ENCODE measurements at places on chromosomes 7 and 10. TPM values are rescaled to one million over a fixed set of nuclear protein-coding genes. Genes with fewer than 3 reads are reported as not detected.

The OGDHL gene
- 0.32 TPM for total RNA-seq

The RPS24 gene
- total RNA-seq = 1,478 TPM

The SPDYE11 gene
- not detected for total RNA-seq

The FAM25C gene
- not detected for total RNA-seq

The PDZD8 gene
- total RNA-seq = 26.1 TPM

The LIPF gene
- not detected for total RNA-seq

The CPA5 gene
- not detected for total RNA-seq

The PON1 gene
- not detected for total RNA-seq

The TMEM106B gene
- total RNA-seq = 79.0 TPM

The PRF1 gene
- not detected for total RNA-seq

The CHRM2 gene
- total RNA-seq = 28.9 TPM

The OR2A12 gene
- total RNA-seq = not detected

The NFE2L3 gene
- total RNA-seq = 6.9 TPM

The CPVL gene
- total RNA-seq = not detected

The PRSS1 gene
- not detected for total RNA-seq

The PKD2L1 gene
- total RNA-seq = not detected

The C10orf143 gene
- under 0.01 TPM for total RNA-seq

The PNLIP gene
- not detected for total RNA-seq

The RAB11FIP2 gene
- 25.1 TPM for total RNA-seq

The GPER1 gene
- 2.6 TPM for total RNA-seq

The PLCE1 gene
- 0.32 TPM for total RNA-seq

The GDF2 gene
- not detected for total RNA-seq

The CRTAC1 gene
- not detected for total RNA-seq

The HKDC1 gene
- total RNA-seq = 0.43 TPM

The ASB10 gene
- not detected for total RNA-seq

The DNAJB6 gene
- 97.3 TPM for total RNA-seq

The PALD1 gene
- total RNA-seq = 0.32 TPM

The INA gene
- total RNA-seq = 1.3 TPM

The COL28A1 gene
- under 0.01 TPM for total RNA-seq

The RELN gene
- 0.97 TPM for total RNA-seq

The MSMB gene
- total RNA-seq = not detected

The PTPN20 gene
- total RNA-seq = under 0.01 TPM

The CDC14C gene
- under 0.01 TPM for total RNA-seq

The PDGFA gene
- total RNA-seq = 43.2 TPM

The SPDYE2 gene
- not detected for total RNA-seq

The CYP26A1 gene
- under 0.01 TPM for total RNA-seq

The CYP3A5 gene
- total RNA-seq = under 0.01 TPM

The PNLIPRP1 gene
- total RNA-seq = not detected

The PNLIPRP2 gene
- not detected for total RNA-seq

The OR9A2 gene
- not detected for total RNA-seq

The HTRA1 gene
- total RNA-seq = 160 TPM

The ODAD2 gene
- 3.2 TPM for total RNA-seq

The CCDC172 gene
- total RNA-seq = not detected

The LIPK gene
- total RNA-seq = not detected

The OR2A42 gene
- total RNA-seq = under 0.01 TPM

Measured in fibroblast of villous mesenchyme (primary cell).